ENCODE measurements at places on chromosomes 16 and 17.

GRCh38 chr16:17921357-17921978 is 415.1 kb downstream of the NPIPA8 start:
- DNase-seq: no peak

- DNase-seq: no peak
Observed at GRCh38 chr17:77456271-77456950, 315.6 kb downstream of the SEC14L1 start.

DNA sequence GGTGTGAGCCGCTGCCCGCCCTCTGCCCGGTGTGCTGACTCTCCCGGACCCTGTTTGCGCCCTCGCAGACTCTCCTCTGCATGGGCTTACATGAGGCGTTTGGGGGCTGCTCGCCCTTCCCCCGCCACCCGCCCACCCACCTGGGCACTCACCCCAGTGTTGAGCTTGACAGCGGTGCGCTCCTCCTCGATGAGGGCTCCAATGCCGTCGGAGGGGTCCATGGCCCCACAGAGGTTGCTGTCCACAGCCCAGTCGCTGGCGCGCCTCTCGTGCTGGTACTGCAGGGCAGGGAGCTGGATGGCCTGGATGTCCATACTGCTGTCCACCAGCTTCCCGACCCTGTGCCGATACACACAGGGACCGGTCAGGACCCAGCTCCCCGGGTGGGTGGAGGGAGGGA is 21.4 kb upstream of the RNPS1 start:
- no peak for DNase-seq

GRCh38 chr16:88060524-88061219 is 109.4 kb downstream of the BANP start:
- no peak for DNase-seq

GRCh38 chr17:57174591-57174990 is 81.7 kb upstream of the MSI2 start:
- no peak for DNase-seq

DNA sequence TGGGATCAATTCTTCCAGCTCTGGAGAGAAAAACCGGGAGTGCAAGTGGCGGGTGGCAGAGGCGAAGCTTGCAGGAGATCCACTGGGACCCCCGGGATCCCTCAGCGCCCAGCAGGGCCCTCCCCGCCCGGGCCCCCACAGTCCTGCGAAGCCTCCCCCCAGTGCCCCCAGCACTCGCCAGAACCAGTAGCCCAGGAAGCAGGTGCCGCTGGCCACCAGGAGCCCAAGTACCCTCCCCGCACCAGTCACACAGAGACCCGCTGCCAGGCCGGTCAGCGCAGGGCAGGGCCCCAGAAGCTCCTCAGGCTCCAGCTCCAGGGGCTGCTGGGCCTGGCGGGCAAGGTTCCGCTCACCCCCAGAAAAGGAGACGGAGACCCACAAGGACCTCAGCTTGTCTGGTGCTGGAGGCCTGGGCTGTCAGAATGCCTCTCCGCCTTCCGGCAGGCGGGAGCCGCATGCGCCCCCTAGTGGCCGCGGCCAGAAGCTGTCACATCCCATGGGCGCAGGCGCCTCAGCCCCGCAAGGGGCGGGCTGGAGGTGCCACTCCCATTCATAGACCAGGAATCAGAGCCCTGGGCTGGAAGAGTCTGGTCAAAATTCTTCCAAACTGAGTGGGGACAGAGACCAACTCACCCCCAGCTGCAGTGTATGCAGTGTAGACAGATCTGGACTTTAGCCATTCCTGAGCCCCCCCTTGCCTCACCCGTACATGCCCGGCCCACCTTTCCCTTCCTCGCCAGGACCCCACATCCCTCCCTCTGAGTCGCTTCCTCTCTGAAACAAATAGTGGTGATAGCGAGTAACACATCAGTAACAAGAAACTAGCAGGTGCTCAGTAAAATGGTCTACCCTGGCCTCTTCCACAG is 1002.3 kb downstream of the KCNJ18 start:
- no peak for DNase-seq

GRCh38 chr17:47649972-47650524 is 329 bp downstream of the KPNB1 start:
- no peak for DNase-seq

DNA sequence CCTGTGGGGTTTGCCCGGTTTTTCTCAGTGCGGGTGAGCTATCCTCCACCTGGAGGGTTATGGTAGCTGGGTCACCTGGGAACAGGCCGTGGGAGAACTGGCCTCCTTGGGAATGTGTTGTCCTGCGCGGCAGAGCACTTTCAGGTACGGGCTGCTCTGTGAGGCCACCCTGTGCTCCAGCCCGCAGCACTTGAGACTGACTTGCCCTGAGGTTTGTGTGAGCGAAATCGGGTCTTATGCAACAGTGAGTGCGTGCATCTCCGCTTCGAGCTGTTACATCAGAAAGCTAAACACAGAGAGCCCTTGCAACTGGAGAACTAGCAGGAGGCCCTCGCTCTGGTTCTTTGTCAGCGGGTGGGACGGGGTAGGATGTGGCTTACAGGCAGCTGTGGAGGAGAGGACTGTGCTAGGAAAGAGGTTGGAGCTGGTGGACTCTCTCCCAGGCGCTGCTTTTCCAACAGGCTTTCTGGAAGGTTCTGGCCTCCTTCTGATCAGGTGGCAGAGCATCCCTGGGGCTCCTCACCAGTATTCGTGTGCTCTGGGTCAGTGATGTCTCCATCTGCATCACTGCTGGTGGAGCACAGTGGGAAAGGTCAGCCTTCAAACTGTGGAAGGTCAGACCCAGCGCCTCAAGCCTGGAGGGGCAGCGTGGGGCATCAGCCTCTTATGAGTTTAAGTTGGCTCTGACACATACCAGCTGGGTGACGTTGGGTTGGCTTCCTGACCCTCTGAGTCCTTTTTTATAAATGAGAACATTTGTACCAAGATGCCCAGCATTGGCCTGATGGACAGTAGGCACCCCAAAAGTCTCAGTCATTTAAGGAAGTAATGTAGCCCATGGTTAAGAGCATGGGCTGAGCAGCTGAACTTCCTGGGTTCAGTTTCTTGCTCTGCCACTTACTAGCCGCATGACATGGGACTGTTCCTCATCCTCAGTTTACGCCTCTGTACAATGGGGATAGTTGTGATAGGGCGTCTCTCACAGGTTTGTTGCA is 76.3 kb downstream of the KSR1 start:
- DNase-seq: no peak

- peak; percentile 17 for DNase-seq
Observed at GRCh38 chr16:54193665-54194333, 92.8 kb downstream of the IRX3 start.

- DNase-seq: no peak
Observed at GRCh38 chr16:18948372-18949020, 22.3 kb upstream of the SMG1 start.

GRCh38 chr17:75820094-75821080 is 23.8 kb downstream of the UNC13D start:
- DNase-seq: no peak

- no peak for DNase-seq
Observed at GRCh38 chr17:50115756-50116155, 14.2 kb downstream of the SAMD14 start.

DNA sequence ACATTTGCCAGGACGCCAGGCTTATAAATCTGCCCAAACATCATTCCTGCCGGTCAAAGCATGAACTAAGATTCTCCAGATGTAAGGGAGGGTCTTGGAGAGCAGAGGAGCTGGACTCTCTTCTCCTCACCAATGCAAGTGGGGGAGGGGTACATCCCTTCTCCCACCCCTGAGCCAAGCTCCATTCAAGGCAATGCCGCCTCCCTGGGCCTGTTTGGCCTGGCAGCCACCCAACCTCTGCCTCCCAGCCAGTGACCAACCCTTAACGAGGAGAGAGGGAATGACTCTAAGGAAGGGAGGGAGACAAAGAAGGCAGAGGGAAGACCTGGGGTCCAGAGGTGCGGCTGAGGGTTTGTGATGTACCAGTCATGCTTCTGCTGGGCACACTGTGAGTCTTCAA is 13.8 kb downstream of the C17orf50 start:
- no peak for DNase-seq

DNA sequence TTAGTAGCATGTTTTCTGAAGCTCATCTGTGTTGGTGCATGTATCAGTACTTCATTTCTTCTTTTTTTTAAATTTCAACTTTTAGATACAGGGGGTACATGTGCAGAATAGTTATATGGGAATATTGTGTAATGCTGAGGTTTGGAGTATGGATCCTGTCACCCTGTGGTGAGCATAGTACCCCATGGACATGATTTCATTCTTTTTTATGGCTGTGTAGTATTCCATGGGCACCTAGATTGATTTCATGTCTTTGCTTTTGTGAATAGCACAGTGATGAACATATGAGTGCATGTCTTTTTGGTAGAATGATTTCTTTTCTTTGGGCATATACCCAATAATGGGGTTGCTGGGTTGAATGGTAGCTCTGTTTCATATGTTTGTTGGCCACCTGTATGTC is 55.0 kb upstream of the NOL11 start:
- no peak for DNase-seq

GRCh38 chr17:80559825-80560251 is 15.2 kb downstream of the RPTOR start:
- no peak for DNase-seq

DNA sequence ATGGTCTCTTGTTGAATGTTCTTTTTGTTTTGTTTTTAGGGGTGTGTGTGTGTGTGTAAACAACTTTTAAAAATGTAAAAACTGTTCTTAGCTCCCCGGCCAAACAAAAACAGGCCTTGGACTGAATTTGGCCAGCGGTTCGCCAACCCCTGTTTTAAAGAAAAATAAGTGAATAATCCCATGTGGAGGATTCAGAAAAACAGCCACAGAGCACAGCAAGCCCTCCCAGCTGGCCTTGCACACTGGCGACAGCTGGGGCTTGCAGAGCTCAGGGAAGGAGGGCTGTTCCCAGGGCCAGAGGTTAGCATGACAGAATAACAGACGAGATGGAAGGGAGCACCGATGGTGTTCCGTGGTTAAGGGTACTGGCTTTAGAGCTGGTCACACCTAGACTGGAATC is 39.0 kb downstream of the EMP2 start:
- DNase-seq: no peak

DNA sequence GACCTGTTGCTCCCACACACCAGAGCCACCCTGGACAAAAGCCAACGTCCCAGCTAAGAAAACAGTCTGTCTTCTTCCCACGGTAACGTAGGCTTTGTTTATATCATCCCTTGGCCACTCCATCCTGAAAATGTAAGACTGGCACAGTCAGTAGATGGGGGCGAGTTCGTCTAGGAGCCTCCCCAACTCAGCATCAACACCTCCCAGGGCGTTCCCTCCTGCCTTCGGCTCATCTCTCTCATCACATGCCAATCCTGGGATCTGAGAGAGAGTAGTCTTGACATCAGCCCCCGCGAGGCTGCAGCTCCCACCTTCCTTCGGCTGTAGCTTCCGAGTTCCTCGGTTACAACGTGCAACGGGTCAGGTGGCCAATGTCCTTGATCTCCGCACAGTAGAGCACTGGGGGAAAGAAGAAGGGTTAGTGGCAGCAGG is 894 bp downstream of the RNF227 start:
- no peak for DNase-seq

DNA sequence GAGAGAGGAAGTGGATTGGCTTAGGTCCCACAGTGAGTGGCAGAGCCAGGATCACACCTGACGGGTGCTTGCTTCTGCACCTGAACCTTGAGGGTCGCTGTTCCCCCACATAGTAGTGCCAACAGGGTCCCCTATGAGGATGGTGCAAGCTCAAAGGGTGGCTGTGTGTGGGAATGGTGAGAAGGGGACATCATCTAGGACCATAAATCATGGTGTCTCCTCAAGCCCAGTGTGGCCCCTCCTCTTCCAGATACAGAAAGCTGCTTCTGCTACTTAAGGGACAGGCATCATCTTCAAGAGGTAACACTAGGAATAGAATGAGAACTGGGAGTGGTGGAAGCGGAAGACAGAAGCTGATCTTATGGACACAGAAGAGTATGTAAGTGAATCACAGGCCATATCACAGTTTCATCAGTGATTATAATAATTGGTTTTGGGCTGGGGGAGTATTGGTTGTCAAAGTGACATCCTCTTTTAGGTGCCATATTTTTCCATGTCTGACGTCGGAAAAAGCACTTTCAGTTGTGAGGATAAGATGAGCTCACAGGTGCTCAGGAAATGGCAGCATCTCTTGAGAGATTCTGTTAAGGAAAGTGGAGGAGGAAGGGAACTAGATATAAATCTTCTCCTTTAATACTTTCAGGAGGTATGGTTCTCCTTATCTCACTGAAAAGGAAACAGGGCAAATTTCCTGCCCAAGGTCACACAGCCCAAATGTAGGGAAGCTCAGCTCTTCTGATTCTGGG is 83.2 kb upstream of the HNF1B start:
- no peak for DNase-seq

GRCh38 chr16:67186550-67186950 is 2.8 kb upstream of the MATCAP1 start:
- no peak for DNase-seq

DNA sequence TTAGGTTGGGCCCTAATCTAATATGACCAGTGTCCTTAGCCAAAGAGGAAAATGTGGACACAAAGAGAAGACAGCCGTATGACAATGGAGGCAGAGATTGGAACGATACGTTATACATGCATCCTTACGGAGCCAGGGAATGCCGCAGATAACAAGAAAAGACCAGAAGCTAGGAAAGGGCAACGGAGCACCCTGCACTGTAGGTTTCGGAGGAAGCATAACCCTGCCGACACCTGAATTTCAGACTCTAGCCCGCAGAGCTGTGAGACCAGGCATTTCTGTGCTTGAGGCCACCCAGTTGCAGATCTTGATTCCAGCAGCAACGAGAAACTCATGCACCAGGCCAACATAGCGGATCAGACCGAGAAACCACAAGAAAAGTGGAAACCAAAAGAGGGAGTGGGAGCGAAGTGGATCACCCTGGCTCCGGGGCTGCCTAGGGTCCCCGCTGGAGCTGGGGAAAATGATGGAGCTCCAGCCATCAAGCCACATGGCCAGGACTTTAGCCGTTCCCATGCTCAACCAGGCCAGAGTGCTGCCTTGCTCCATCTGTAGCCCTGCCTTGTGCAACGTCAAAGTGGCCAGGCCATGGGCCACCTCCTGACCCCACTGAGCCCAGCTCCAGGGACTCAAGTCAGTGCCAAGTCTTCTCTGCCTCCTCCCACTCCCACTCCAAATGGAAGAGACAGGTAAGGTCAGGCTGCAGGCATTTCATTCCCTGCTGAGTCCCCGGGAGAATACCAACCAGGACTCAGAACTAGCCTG is 51.7 kb upstream of the RPL38 start:
- no peak for DNase-seq

DNA sequence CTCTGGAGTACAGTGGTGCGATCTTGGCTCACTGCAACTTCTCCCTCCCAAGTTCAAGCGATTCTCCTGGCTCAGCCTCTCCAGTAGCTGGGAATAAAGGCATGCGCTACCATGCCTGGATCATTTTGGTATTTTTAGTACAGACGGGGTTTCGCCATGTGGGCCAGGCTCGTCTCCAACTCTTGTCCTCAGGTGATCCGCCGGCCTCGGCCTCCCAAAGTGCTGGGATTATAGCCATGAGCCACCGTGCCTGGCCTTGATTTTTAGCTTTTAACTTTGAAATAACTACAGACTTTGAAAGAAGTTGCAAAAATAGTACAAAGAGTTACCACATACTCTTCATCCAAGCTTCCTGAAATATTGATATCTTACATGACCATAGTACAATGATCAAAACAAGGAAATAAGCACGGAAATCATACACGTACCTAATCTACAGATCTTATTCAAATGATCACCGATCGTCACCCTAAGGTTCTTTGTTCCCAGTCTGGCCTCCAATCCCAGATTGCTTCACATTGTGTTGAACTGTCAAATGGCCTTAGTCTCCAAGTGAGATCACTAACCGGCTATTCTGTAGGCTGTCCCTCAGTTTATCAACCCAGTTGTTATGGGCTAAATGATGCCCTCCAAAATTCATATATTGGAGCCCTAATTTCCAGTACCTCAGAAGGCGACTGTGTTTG is 18.4 kb downstream of the NPIPA1 start:
- DNase-seq: no peak

GRCh38 chr17:43871946-43872690 is 25.1 kb downstream of the CD300LG start:
- DNase-seq: no peak

Measured in GM04503 (cell line).